ENCODE measurements at places on chromosomes 12 and 14.

- DNase-seq = no peak
These were observed 170.2 kb upstream of the HMGA2 start for GRCh38 chr12:65653946-65654629.

- DNase-seq = no peak
These were observed 414.8 kb upstream of the NOVA1 start for GRCh38 chr14:27012641-27013040.

- no peak for DNase-seq
These were observed 171.2 kb upstream of the ARID2 start for GRCh38 chr12:45558353-45558752.

- DNase-seq = no peak
These were observed 140.1 kb upstream of the HIF1A start for GRCh38 chr14:61555056-61555838.

DNA sequence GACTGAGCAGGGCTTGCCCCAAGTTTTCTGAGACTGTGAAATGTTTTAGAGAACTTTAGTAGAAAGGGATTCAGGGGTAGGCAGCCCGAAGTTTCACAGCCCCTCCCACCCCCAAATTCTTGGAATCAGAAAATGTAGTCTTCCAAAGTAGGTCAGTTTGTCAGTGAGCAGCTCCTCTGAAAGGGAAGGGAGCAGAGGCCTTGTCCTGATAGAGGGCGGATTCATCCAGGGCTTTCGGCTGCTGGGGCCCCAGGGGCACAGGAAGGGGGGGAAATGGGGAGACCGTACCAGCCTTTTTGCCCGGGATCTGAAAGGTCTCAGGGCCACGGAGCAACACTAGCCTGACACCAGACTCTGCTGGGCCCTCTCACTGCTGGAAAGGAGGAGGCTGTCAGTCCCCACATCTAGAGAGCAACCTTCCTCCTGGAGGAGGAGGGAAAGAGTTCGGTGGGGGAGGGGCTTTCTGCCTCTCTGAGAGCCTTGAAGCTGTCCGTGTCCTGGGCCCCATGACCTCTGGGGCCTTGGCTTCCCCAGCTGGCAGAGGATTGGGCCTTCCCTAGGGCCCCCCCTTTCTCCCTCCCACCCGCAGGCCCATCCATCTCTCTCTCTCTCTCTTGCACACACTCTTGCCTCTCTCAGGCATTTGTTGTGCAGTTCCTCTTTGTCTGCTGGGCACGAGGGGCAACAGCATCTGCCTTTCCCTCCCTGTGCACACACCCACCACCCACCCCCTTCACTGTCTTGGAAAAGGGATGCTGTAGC, at the start of gene IKZF4:
IKZF4 (plus strand) TSS at position 621 of the 762 bp plus-strand sequence. CDS start 451 bp downstream, outside the sequence.
- DNase-seq = no peak

- peak; percentile 43 for DNase-seq
These were observed 42.2 kb upstream of the ATP23 start for GRCh38 chr12:57899010-57899662.

DNA sequence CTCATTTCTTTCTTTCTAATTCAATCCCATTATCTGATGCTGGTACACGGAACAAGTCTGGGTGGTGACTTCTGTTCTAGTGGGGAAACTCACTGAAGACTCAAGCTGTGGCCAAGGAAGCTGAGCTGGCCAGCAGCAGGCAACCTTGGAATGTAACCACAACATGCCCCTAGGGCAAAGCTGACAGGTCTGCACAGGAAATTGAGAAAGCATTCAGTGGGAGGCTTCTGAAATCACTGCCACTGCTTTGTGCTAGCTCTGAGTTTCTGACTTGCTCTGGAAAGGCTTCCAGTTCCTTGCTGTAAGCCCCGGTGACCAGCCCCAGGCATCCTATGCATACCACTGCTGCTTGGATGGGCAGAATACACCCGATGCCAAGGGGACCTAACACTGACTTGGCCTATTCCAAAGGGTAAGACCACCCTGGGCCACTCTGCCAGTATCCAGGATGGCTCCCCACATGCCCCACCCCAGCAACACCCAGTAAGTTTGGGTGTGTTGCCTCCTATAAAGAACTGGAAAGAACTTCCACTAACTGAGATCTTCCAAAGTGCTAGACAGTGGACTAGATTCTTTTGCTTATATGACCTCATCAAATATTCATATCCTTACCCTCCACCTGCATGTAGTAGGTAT, 84.5 kb upstream of the CDKN3 start:
- DNase-seq = no peak

DNA sequence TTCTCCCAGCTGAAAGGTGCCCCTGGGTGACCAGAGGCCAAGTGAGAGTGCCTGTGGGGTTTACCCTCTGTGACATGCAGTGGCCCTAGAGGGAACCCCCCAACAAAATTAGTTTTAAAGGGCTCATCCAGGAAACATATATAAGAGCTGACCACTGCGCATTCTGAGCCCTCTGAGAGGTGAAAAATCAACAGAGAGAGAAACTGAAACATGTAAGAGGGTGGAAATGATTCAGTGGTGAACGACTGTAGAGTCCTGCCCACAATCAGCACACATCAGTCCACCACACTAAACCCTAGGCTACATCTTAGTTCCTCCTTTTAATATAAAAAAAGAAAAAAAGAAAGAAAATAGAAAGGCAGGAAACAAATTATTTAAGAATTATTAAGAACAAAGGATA, 21.0 kb upstream of the ACSM4 start:
- no peak for DNase-seq

GRCh38 chr12:10069976-10070375, 28.8 kb downstream of the CLEC1A start:
- DNase-seq = no peak

GRCh38 chr14:103021684-103022001, 35.7 kb downstream of the CDC42BPB start:
- DNase-seq = no peak

DNA sequence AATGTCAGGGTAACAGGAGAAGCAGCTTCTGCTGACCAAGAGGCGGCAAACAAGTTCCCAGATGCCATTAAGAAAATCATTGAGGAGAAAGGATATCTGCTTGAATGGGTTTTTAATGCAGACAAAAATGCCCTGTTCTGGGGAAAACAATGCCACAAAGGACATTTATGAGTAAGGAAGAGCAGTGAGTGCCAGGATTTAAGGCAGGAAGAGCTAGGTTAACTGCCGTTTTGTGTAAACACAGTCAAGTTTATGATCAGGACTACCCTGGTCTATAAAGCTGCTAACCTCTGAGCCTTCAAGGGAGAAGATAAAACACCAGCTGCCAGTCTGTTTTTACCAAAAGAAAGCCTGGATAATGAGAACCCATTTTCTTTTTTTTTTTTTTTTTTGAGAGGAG, 8.5 kb downstream of the MAPKAPK5 start:
- DNase-seq = no peak

GRCh38 chr14:89486505-89486904, 69.5 kb upstream of the FOXN3 start:
- no peak for DNase-seq

DNA sequence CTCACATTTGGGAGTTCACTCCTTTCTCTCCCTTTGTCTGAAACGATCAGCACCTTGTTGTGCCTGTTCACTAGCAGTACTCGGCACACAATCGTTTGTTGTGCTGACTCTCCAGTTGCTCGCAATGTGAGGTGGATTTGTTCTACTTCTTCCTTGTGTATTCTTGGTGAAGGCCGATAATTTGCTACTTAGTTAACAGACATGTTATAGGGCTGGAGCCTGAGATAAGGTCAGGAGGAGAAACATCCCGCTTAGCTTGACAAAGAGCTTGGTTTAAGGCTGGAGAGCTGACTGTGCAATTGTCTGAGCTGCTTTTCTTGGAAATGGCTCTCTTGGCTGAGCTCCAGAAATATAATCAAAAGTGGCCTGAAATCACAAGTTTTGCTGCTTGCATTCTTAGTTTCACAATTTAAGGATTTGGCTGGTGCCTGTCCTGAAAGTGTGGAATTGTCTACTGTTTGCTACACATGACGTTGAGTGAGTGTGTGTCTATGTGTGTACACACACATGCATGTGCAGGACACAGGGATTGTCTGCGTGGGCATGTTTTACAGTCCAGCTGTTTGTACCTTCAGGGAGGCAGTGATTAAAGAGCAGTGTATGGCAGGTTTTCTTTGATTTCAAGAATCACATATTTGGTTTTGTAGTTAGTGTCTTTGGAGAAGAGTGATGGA, 77.7 kb downstream of the ARF6 start:
- no peak for DNase-seq

DNA sequence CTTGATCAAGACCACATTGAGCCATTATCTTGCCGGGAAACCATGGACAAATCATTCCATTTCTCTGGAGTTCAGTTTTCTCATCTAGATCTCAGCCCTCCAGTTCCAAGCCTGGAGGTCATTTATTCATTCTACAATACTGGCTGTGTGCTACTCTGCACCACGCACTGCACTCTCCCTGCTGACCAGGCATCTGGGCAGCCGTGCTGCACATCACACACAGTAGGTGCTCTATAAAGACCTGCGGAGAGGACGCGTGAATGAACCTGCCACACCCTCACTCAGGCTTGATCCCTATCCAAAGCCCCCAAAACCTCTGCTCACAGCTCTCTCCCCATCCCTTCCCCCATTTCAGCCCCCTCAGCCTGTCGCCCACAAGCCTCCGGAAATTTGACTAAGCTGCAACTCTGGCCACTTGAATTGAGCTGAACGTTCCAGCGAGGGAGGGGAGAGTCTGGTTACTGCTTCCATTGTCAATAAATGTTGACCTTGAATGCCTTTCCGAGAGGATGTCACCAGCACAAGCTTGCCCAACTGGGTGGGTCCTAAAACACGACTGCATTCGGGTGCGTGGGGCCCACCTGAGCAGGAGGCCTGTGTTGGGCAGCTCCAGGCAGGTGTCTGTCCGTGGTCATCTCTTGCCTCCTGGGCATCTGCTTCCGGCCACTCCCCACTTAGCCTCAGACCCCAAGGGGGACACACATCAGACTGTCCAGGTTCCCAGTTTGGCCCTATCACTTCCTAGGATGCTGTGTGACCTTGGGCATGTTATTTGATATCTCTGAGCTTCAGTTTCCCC, 17.8 kb downstream of the FAIM2 start:
- DNase-seq = no peak

GRCh38 chr12:56998981-56999380, 7.4 kb downstream of the ZBTB39 start:
- no peak for DNase-seq

- DNase-seq = no peak
These were observed 11.3 kb downstream of the GARIN6 start for GRCh38 chr12:99658671-99659349.

DNA sequence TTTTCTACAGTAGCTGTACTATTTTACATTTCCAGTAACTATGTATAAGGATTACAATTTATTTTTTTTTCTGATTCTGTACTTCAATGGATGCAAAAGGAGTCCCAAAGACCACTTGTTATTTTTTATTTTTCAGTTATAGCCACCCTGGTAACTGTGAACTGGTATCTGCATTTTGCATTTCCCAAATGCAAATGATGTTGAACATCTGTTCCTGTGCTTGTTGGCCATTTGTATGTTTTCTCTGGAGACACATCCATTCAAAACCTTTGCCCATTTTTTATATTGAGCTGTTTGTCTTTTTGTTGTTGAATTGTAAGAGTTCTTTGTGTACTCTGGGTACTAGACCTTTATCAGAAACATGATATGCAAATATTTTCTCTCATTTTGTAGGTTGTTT, 485.6 kb downstream of the LRIG3 start:
- no peak for DNase-seq

GRCh38 chr12:120734210-120734609, 8.6 kb downstream of the ACADS start:
- DNase-seq = no peak

GRCh38 chr12:77615332-77615731, 215.4 kb upstream of the NAV3 start:
- no peak for DNase-seq
